Large intestine (tissue), 12 donors: ENCODE measurements at places on chromosomes 13 and 19. TPM values are rescaled to one million over a fixed set of nuclear protein-coding genes. Genes with fewer than 3 reads are reported as not detected.

- no peak overlapping the region for H3K4me3 ChIP-seq
- no peaks in the 10 kb centered on the region for H3K27me3 ChIP-seq
- H3K4me1 ChIP-seq, result peaks cover 5% of the 10 kb centered on the region
- no peak overlapping the region for H3K27ac ChIP-seq
- no peaks in the 10 kb centered on the region for H3K36me3 ChIP-seq
Measured at GRCh38 chr19:52695996-52696395, 38.8 kb downstream of the ZNF611 start.

DNA sequence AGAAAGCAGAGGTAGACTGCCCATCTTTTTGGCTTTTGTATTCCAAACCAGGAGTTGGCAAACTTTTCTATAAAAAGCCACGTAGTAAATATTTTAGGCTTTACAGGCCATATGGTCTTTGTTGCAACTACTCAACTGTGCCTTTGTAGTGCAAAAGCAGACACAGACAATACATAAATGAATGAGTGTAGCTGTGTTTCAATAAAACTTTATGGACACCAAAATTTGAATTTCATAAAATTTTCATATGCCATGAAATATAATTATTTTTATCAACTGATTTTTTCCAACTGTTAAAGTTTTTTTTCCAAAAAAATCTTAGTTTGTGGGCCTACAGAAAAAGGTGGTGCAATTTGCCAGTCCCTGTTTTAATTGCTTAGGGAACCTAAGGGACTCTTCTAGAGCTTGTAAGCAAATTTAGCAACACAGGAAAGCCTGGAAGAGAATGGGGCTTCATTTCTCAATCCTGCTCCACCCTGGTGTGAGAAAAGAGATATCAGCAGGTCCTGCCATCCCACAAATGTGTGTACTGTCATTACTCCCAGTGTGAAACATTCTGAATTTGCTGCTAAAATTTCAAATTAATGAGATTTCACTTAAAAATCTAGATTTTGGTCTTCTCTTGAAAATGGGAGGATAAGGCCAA lies 194.2 kb downstream of the RGCC start:
- no peaks in the 10 kb centered on the region for H3K36me3 ChIP-seq
- no peaks in the 10 kb centered on the region for H3K27me3 ChIP-seq
- no peak for DNase-seq
- no peak overlapping the region for H3K4me3 ChIP-seq
- H3K27ac ChIP-seq, result no peak overlapping the region

ICAM3 gene
- polyA plus RNA-seq, result 5.3 TPM

DNA sequence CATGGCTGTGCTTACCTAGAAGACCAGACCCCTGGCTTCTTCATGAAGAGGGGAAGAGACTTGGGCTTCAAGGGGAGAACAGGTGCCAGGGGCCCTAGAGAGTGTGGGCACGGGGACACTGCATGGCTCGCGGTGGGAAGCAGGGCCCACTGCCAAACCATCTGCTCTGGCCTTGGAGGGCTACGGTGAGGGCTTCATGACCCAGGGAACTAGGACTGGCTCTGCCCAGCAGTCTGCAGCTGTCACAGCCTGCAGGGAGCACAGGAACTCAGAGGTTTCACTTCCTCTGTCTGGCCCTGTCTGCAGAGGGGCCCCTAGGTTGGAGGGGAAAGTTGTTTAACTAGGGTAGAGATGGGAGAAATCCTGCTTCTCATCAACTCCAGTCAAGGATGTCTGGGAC lies 4.3 kb downstream of the ERCC1 start:
- no peak overlapping the region for H3K4me3 ChIP-seq
- peaks cover 52% of the 10 kb centered on the region for H3K36me3 ChIP-seq
- no peaks in the 10 kb centered on the region for H3K27me3 ChIP-seq
- H3K27ac ChIP-seq, result no peak overlapping the region

ZNF581 gene
- polyA plus RNA-seq, result 29.1 TPM

- no peak overlapping the region for H3K4me3 ChIP-seq
- H3K27me3 ChIP-seq, result no peaks in the 10 kb centered on the region
- H3K36me3 ChIP-seq, result no peaks in the 10 kb centered on the region
- H3K4me1 ChIP-seq, result no peaks in the 10 kb centered on the region
- DNase-seq, result no peak
Measured at GRCh38 chr13:46516599-46517338, 36.2 kb upstream of the LRCH1 start.

DNA sequence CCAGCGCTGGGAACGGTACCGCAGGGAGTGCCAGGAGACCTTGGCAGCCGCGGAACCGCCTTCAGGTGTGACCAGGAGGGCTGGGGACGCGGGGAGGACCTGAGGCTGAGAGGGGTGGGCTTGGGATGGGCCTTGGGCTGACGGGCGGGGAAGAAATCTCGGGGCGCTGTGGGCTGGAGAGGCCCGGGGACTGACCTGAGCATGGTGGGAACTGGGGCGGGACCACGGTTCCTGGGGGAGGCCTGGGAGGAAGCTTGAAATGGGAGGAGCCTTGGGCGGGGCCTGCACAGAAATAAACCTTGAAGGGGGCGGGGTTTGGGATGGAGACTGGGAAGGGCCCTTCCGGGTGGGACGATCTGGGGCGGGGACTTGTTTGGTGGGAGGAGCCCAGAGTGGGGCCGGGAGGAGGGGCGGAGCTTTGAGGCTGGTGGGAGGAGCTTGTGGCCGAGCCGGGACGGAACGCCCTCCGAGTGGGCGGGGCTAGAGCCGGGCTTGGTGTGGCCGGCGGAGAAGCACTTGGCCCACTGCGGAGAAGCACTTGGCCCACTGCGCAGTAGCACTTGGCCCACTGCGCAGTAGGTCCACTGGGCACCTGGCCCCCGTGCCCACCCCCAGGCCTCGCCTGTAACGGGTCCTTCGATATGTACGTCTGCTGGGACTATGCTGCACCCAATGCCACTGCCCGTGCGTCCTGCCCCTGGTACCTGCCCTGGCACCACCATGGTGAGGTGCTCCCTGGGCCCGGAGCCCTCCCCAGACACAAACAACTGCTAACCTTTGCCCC lies 2.8 kb downstream of the GIPR start:
- H3K27me3 ChIP-seq, result peaks cover 67% of the 10 kb centered on the region
- no peak overlapping the region for H3K27ac ChIP-seq
- H3K4me1 ChIP-seq, result peaks cover 30% of the 10 kb centered on the region
- H3K36me3 ChIP-seq, result no peaks in the 10 kb centered on the region
- H3K4me3 ChIP-seq, result peak overlapping the region; percentile 33

GRCh38 chr13:54445865-54446264 lies 1417.3 kb downstream of the OLFM4 start:
- H3K27ac ChIP-seq, result no peak overlapping the region
- H3K27me3 ChIP-seq, result no peaks in the 10 kb centered on the region
- H3K36me3 ChIP-seq, result no peaks in the 10 kb centered on the region
- H3K4me3 ChIP-seq, result no peak overlapping the region

DNA sequence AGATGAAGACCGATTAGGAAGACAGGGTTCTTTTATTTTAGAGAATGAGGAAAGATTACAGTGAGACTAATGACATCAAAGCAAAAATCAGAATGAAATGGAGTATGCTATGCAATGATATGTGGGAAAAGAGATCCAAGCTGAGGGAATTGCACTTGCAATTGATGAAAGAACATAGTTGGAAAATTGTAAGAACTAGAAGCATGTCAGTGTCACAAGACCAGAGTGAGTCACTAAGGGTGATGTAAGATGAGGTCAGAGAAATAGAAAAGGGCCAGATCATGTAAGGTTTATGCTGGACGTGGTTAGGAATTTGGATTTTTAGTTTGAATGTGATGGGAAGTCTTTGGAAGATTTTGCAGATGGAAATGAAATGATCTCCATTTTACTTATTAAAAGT lies 1937.3 kb downstream of the OLFM4 start:
- no peaks in the 10 kb centered on the region for H3K36me3 ChIP-seq
- no peak overlapping the region for H3K4me3 ChIP-seq
- no peak for DNase-seq
- H3K27ac ChIP-seq, result no peak overlapping the region
- H3K27me3 ChIP-seq, result no peaks in the 10 kb centered on the region

MBD3L2 gene
- 0.33 TPM for polyA plus RNA-seq

GRCh38 chr19:50239921-50240590 lies 36.6 kb downstream of the MYH14 start:
- H3K27me3 ChIP-seq, result no peaks in the 10 kb centered on the region
- H3K27ac ChIP-seq, result peak overlapping the region; percentile 86
- peaks cover 60% of the 10 kb centered on the region for H3K36me3 ChIP-seq

DNA sequence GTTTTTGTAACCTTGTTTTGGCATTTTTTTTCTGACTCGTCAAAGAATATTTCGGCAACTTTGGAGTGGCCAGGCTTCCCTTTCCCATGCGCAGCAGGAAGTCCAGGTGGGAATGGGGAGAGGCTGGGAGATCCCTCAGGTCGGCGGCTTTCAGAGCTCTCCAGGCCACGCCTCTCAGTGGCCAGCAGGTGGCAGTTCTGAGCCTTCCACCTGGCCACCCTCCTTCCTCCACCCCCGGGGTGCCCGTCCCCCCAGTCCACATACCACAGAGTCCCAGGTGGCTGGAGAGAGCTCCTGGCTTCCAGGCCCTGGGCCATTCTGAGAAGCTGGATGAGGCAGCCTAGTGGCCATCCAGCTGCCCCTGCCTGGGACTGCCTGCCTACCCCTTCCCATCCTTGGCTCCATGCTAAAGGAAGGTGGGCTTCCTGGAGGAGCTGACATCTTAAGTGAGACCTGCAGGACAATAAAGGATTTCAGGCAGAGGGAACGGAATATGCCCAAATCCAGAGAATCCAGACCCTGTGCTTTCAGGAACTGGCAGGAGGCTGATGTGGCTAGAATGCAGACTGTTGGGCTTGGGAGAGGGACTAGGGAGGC lies 46.3 kb downstream of the CCNE1 start:
- H3K27ac ChIP-seq, result no peak overlapping the region
- no peaks in the 10 kb centered on the region for H3K27me3 ChIP-seq
- H3K36me3 ChIP-seq, result no peaks in the 10 kb centered on the region

DNA sequence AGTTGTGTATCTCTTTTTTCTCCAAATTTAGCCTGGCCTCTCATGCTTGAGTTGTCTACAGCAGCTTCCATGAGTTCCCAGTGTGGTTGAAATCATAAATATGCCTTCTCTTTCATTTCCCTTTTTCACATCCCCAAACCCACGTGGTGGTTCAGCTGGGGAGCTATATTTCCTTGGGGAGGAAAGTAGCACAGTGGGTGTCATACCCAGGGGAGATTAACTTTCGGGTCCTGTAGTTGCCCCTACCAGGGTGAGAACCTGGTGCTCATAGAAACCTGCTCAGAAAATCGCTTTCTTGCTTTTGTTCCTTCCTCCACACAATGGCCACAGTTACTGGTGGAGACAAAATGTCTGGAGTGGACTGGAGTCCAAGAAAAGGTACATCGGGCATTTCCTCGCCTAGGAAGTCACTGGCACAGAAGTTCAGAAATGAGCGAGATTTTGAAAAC lies 7.0 kb upstream of the LILRA4 start:
- no peak for DNase-seq
- H3K27ac ChIP-seq, result no peak overlapping the region
- no peaks in the 10 kb centered on the region for H3K36me3 ChIP-seq

VAV1 gene
- 3.2 TPM for polyA plus RNA-seq

DNA sequence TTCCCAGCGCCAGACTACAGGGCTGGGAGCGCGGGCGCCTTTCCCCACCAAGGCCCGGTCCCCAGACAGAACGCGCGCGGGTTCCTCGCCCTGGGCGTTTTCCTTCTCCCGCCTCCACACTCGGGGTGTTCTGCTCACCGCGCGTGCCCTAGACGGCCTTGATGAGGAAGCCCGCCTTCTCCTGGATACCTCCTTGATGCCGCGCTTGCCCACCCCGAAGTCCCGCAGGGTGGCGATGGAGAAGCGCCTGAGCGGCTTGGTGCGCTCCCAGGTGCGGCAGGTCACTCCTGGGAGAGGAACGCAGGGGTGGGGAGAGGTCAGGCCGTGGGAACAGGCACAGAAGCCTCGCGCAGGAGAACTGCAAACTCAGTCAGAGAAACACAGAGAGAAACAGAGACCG lies 34.8 kb downstream of the CYP2B6 start:
- H3K27ac ChIP-seq, result no peak overlapping the region
- H3K36me3 ChIP-seq, result no peaks in the 10 kb centered on the region
- H3K27me3 ChIP-seq, result peaks cover 16% of the 10 kb centered on the region
- no peak for DNase-seq

- no peak overlapping the region for H3K27ac ChIP-seq
- no peak overlapping the region for H3K4me3 ChIP-seq
- no peaks in the 10 kb centered on the region for H3K27me3 ChIP-seq
- DNase-seq, result no peak
Measured at GRCh38 chr13:77422724-77423123, 95.8 kb upstream of the MYCBP2 start.

KIR2DL4 gene
- 0.94 TPM for polyA plus RNA-seq

- no peaks in the 10 kb centered on the region for H3K4me1 ChIP-seq
- DNase-seq, result no peak
- H3K4me3 ChIP-seq, result no peak overlapping the region
- no peak overlapping the region for H3K27ac ChIP-seq
- H3K27me3 ChIP-seq, result no peaks in the 10 kb centered on the region
- peaks cover 68% of the 10 kb centered on the region for H3K36me3 ChIP-seq
Measured at GRCh38 chr19:33110137-33110910, 21.6 kb upstream of the WDR88 start.

GRCh38 chr19:28485292-28485691 lies 727.7 kb downstream of the UQCRFS1 start:
- H3K4me1 ChIP-seq, result peaks cover 4% of the 10 kb centered on the region
- no peaks in the 10 kb centered on the region for H3K36me3 ChIP-seq
- H3K4me3 ChIP-seq, result no peak overlapping the region
- peak; percentile 71 for DNase-seq

KLK8 gene
- 0.79 TPM for polyA plus RNA-seq

TRPM4 gene
- 17.5 TPM for polyA plus RNA-seq

ZNF793 gene
- 15.3 TPM for polyA plus RNA-seq

DNA sequence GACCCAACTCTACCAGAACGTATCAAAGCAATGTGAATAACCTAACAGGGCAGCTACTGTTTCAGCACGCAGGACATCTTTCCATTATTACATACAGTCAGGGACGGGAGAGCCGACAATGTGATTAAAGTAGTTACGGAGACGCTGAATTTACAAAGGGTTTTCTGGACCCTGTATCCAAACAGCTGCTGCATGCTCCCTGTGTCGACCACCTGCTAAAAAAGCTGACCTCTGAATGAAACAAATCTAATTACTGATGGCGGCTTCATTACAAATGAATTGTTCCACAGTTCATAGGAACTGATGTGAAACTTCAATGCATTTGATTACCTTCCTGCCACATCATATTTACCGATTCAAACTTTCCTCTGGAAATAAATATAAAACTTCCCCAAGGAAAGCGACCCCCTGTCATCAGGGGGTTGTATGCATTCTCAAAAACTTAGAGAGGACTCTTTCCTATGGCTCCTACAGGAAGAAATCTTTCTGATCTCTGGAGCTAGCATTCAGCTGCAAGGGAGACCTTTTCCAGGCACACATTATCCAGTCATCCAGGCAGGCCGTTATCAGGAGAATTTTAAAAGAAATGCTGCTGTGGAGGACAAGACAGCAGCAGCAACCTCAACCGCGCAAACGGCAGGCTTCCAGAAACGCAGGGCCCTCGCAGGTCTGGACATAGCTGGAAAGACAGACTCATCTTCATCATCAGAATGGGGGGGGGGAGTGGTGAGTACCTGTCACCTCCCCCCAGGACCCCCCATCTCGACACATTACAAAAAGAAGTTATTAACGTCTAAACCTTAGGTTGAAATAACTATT lies 3.1 kb downstream of the EFNB2 start:
- peak overlapping the region; percentile 79 for H3K4me3 ChIP-seq
- no peaks in the 10 kb centered on the region for H3K36me3 ChIP-seq
- H3K27ac ChIP-seq, result peak overlapping the region; percentile 41
- peaks cover 32% of the 10 kb centered on the region for H3K4me1 ChIP-seq
- no peaks in the 10 kb centered on the region for H3K27me3 ChIP-seq
